ENCODE measurements at places on chromosomes 16 and 17.
A peak's percentile ranks its signal among the peaks of the same experiment; 100 is the strongest.

DNA sequence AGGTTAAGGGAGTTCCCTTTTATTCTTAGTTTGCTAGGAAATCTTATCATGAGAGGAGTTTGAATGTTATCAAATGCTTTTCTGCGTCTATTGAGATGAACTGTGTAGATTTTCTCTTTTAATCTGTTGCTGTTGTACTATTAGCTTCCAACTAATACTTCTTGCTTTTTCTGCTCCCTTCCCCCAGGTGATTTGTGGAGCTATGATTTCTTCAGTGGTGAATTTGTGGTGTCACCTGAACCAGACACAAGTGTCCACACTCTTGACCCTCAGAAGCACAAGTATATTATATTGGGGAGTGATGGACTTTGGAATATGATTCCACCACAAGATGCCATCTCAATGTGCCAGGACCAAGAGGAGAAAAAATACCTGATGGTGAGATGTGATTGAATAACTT is 29.9 kb upstream of the BCAS3 start:
- no peak for DNase-seq

DNA sequence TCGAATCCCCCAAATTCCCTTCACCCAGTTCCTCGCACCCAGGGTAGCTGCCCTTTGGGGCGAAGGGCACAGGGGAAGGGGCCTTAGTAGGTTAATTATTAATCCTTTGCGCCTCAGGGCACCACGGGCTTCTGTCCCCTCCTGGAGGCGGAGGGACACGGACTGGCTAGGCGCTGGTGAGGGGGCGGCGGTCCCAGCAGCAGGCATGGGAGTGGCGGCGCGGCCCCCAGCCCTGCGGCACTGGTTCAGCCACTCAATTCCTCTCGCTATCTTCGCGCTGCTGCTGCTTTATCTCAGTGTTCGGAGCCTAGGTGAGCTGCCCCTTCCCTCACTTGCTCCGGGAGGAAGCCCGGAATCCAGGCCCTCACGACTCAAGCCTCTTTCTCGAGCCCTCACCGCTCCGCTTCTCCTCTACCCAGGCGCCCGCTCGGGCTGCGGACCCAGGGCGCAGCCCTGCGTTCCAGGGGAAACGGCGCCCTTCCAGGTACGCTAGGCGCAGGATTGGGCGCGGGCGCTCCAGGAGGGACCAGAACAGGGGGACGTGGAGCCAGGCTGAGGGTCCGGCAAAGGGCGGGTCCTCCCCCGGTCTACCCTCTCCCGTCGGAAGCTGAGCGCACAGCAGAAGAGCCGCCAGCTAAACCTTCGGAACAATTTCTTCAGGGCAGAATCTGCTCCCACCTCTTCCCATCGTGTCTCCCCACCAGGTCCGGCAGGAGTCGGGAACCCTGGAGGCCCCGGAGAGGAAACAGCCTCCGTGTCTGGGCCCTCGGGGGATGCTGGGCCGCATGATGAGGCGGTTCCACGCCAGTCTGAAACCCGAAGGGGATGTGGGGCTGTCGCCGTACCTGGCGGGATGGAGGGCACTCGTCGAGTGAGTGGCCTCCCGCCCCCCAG is at the start of gene GLTPD2:
TSS of gene GLTPD2 (plus strand) at position 158 of the 894 bp plus-strand sequence. CDS start at position 206, 48 bp downstream.
- no peak for DNase-seq

- DNase-seq = no peak
These were observed 29.0 kb downstream of the WSB1 start for GRCh38 chr17:27322690-27323508.

- no peak for DNase-seq
These were observed at the start of gene STH for GRCh38 chr17:45998987-45999899. Gene STH, plus strand, starts transcription at chr17:45999250. Its CDS starts 30 bp downstream, at chr17:45999280.

GRCh38 chr16:83994087-83994486 is 26.0 kb downstream of the NECAB2 start:
- no peak for DNase-seq

DNA sequence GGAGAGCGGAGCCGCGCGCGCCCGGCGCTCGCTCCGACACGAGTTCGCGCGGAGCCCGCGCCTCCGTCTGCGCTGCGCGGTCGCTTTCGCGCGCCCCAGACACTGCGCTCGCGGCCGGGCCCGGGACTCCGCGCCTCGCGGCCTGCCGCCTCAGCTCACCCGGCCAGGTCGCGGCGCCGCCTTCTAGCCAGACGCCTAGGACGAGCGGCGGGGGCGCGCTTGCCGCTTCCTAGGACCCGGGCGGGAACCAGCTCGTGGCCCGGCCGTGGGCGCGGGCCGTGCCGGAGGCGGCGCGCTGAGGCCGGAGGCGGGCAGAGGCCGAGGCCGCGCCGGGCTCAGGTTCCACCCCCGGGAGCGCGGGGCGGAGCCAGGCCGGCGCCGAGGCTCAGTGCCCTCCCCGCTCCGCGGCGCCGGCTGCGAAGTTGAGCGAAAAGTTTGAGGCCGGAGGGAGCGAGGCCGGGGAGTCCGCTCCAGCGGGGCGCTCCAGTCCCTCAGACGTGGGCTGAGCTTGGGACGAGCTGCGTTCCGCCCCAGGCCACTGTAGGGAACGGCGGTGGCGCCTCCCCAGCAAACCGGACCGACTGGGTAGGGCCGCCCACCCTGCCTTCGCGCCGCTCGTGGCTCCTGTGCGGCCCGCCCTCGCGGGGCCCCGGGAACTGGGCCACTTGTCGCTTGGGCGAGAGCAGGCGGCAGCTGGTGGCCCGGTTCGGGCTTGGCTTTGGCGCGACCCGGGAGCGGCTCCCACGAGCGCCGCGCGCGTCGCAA is at the start of gene SPHK1:
TSS of gene SPHK1 (plus strand) at position 388 of the 765 bp plus-strand sequence. CDS start 1,036 bp downstream, outside the sequence.
- DNase-seq = peak; percentile 29
